ENCODE measurements at places on chromosomes 6 and 20. TPM values are rescaled to one million over a fixed set of nuclear protein-coding genes. Genes with fewer than 3 reads are reported as not detected.

DNA sequence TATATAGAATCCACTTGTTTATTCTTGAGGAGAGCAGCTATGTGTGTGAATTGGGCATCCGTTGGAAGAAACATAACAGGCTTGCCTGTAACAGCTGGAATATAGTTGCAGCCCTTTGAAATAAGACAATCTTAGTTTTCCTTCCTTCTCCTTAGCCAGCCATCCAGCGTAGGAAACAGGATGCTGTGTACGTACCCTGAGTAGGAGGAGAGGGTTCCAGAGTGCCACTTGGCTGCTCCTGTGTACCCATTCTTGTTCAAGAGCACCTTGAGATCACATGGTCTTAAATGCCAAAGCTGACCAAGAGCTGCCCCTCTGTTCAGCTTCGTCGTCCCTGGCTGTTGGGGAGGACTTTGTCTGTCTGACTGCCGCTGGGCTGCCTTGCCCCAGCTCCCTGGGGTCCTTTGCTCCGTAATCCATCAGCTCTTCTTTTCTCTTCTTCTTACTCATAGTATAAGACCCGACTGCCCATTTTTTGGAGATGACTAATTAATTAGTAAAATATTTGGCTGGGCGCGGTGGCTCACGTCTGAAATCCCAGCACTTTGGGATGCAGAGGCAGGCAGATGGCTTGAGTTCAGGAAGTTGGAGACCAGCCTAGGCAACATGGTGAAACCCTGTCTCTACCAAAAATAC is 49.0 kb downstream of the RREB1 start:
- peaks cover 57% of the 10 kb centered on the region for H3K4me1 ChIP-seq
- H3K27me3 ChIP-seq = no peaks in the 10 kb centered on the region
- no peak overlapping the region for H3K4me3 ChIP-seq
- no peaks in the 10 kb centered on the region for H3K36me3 ChIP-seq

- peak overlapping the region; percentile 78 for H3K27ac ChIP-seq
- no peaks in the 10 kb centered on the region for H3K36me3 ChIP-seq
- peak overlapping the region; percentile 89 for H3K4me3 ChIP-seq
- peaks cover 30% of the 10 kb centered on the region for H3K4me1 ChIP-seq
- no peaks in the 10 kb centered on the region for H3K27me3 ChIP-seq
Observed at GRCh38 chr6:15246666-15247499, 1.0 kb downstream of the JARID2 start.

DNA sequence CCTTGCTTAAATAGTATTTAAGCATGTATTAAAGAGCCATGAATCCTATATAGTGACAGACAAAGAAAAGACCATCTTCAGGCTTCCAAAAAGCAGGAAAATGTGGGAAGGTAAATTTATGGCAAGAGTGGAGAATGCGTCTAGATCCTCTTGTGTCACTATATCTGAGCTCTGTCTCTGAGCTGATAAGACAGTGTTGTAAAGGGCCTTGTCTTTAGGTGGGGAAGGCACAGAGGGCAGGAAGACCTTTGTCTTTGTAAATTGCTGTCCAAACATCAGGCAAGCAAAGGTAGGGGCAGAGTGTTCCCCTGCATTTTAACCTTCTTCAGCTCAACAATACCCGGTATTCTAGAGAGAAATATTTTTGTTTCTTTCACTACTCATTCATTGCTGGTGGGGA is 33.9 kb upstream of the MBOAT1 start:
- no peak overlapping the region for H3K4me3 ChIP-seq
- H3K27ac ChIP-seq = no peak overlapping the region
- no peak for DNase-seq
- H3K4me1 ChIP-seq = no peaks in the 10 kb centered on the region
- no peaks in the 10 kb centered on the region for H3K36me3 ChIP-seq

GRCh38 chr6:52310932-52311331 is 26.4 kb upstream of the MCM3 start:
- H3K27me3 ChIP-seq = no peaks in the 10 kb centered on the region
- DNase-seq = no peak
- peaks cover 52% of the 10 kb centered on the region for H3K4me1 ChIP-seq

- no peaks in the 10 kb centered on the region for H3K27me3 ChIP-seq
- no peaks in the 10 kb centered on the region for H3K4me1 ChIP-seq
- no peak overlapping the region for H3K4me3 ChIP-seq
- DNase-seq = no peak
Observed at GRCh38 chr6:35382015-35382414, 39.7 kb downstream of the PPARD start.

DNA sequence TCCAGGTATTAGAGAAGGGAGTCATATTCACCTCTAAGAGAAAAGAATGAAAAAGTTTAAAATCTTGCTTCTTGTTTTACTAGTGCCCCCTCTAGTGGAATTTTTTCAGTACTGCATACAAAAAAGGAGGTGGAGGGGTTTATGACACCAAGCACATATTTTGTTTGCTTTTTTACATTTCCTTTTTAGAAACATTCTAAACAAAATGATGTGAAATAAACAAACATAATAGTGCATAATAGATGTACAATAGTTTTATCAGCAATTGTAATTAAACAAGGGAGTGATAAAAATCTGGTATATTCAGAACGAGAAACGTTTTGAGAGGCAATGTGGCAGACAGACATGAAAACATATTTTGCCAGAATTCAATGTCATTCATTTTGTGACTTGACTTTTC is 111.0 kb upstream of the TFAP2D start:
- no peak for DNase-seq
- H3K36me3 ChIP-seq = no peaks in the 10 kb centered on the region
- H3K27ac ChIP-seq = no peak overlapping the region
- no peaks in the 10 kb centered on the region for H3K27me3 ChIP-seq
- H3K4me1 ChIP-seq = no peaks in the 10 kb centered on the region

DNA sequence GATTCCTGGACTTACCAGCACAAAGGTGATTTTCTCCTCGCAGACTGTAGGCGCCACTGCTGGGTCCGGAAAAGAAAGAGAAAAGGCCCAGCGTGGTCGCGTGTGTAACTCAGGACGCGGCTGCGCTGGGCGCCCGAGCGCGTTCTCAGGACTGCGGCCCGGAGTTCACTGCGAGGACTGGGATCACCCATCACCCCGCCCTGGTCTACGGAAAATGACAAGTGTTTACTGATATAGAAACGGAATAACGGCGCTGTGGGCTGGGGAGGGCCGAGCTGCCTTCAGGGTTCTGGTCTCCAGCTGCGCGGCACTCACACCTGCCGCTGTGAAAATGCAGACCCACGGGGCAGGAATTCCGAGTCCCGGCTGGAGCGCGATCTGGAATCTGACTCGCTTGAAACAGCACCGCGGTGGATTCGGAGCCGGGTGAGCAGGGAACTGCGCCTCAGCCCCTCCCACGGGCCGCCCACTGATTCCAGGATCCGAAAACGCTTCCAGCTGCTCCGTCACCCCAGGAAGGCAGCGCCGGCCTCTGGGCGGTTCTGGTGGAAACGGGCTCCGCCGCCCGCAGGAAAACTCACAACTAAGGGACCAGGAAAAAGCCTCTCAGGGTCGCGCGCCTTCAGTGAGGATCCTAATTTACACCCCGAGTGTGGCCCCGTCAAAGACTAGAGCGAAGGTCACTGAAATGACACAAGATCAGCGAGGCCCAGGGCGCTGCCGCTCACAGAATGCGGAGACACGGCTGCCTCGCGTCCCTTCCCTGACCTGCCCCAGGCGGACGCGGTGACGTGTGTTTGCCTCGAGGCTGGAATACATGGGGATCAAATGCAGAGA is 34.5 kb downstream of the HLA-A start:
- no peaks in the 10 kb centered on the region for H3K36me3 ChIP-seq
- H3K4me1 ChIP-seq = peaks cover 28% of the 10 kb centered on the region
- H3K27ac ChIP-seq = peak overlapping the region; percentile 47
- DNase-seq = peak; percentile 18

DNA sequence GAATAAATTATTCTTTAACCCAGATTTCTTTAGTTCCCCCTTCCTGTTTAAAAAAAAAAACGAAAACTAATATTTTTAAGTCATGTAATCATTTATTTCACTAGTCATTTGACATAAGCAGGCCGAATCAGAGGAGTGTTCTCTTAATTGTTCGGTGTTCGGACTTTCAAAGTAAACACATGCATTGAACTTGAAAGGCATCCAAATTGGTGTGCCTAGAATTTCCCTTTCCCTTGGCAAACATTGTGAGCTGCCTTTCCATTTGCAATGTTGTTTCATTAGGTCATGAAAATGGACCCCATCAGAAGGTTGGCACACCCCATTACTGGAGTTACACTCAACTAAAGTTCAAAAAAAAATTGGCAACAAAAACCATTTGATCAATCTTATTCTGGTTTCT is 283.0 kb upstream of the MARCKS start:
- no peak for DNase-seq
- H3K27me3 ChIP-seq = no peaks in the 10 kb centered on the region
- no peak overlapping the region for H3K4me3 ChIP-seq
- H3K4me1 ChIP-seq = no peaks in the 10 kb centered on the region
- no peak overlapping the region for H3K27ac ChIP-seq
- H3K36me3 ChIP-seq = no peaks in the 10 kb centered on the region

- no peak overlapping the region for H3K4me3 ChIP-seq
- H3K36me3 ChIP-seq = no peaks in the 10 kb centered on the region
- no peak overlapping the region for H3K27ac ChIP-seq
Observed at GRCh38 chr6:45892696-45893245, 122.9 kb downstream of the CLIC5 start.

DNA sequence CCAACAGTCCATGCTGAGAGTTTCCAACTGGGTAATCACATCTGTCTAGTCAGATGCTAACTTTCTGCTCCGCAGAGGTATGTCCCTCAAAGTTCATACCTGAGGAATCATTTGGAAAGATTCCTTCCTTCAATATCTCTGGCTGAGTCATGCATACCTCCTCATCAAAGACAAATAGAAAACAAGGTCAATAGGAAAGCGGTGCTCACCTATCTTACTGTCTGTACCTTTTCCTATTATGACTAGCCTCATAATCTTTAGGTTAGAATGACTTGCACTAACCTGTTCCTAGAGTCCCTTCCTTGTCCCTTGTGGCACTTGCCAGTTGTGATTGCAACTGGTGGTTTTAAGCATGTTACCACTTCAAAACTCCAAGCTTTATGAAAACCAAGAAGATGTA is 78.2 kb upstream of the PTPRK start:
- no peak overlapping the region for H3K27ac ChIP-seq
- H3K27me3 ChIP-seq = no peaks in the 10 kb centered on the region
- H3K36me3 ChIP-seq = no peaks in the 10 kb centered on the region
- H3K4me1 ChIP-seq = no peaks in the 10 kb centered on the region
- no peak overlapping the region for H3K4me3 ChIP-seq

DNA sequence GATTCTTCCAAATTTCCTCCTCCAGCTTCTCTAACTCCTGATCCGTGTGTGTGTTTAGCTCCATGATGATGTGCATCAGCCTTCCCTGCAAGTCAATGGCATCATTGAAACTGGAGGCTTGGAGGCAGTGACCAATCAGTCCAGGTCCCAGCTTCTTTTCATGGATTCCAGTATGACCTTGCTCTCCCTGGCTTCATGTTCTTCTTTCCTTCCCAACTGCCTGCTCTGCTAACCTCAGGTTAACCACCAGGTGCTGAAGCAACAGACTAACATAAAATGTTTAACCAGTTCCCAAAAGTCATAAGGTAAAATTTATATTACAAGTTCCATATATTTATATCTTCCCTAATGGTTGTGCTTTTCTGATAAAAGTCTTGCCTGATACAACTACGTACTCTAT is 512.8 kb upstream of the EPHA7 start:
- H3K4me1 ChIP-seq = no peaks in the 10 kb centered on the region
- no peaks in the 10 kb centered on the region for H3K36me3 ChIP-seq
- no peak for DNase-seq
- no peaks in the 10 kb centered on the region for H3K27me3 ChIP-seq
- H3K4me3 ChIP-seq = no peak overlapping the region

DNA sequence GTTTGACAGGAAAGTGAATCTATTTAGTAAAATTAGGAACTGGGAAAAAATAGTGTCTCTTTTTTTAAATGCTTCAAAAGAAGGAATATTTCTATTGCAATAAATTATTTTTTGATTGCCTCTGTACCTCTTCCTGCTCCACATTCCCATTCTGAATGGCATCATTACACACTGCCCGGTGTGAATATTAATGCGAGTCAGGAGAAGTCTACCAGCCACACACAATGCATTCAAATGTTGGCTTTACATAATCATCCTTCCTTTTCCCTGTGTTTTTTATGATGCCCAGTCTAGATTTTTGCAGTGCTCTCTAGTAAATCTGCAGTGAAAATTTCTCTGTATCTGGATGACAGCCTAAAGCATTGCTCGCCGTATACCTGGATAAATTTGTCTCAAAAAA is 118.9 kb downstream of the SAMD5 start:
- no peak for DNase-seq
- no peaks in the 10 kb centered on the region for H3K4me1 ChIP-seq
- no peaks in the 10 kb centered on the region for H3K27me3 ChIP-seq

- no peak overlapping the region for H3K4me3 ChIP-seq
- no peaks in the 10 kb centered on the region for H3K36me3 ChIP-seq
- no peaks in the 10 kb centered on the region for H3K4me1 ChIP-seq
- no peak for DNase-seq
- H3K27me3 ChIP-seq = no peaks in the 10 kb centered on the region
Observed at GRCh38 chr6:38319256-38320212, 320.2 kb downstream of the BTBD9 start.

- no peak overlapping the region for H3K4me3 ChIP-seq
- no peak for DNase-seq
- no peaks in the 10 kb centered on the region for H3K36me3 ChIP-seq
- H3K4me1 ChIP-seq = no peaks in the 10 kb centered on the region
Observed at GRCh38 chr6:43082806-43083655, 6.9 kb downstream of the PTK7 start.

- no peaks in the 10 kb centered on the region for H3K4me1 ChIP-seq
- no peak for DNase-seq
- H3K27ac ChIP-seq = peak overlapping the region; percentile 39
- peaks cover 22% of the 10 kb centered on the region for H3K27me3 ChIP-seq
- no peaks in the 10 kb centered on the region for H3K36me3 ChIP-seq
- H3K4me3 ChIP-seq = no peak overlapping the region
Observed at GRCh38 chr6:150143516-150144293, 861 bp downstream of the PPP1R14C start.

- no peak for DNase-seq
- H3K4me1 ChIP-seq = peaks cover 3% of the 10 kb centered on the region
- H3K4me3 ChIP-seq = no peak overlapping the region
- no peaks in the 10 kb centered on the region for H3K36me3 ChIP-seq
- H3K27me3 ChIP-seq = no peaks in the 10 kb centered on the region
- no peak overlapping the region for H3K27ac ChIP-seq
Observed at GRCh38 chr20:58237318-58238132, 9.1 kb upstream of the ANKRD60 start.

NKX2-4 gene
- total RNA-seq = not detected

KCNK16 gene
- not detected for total RNA-seq

SLC22A23 gene
- 0.39 TPM for total RNA-seq

DYNLRB1 gene
- total RNA-seq = 81.1 TPM
